ENCODE measurements at places on chromosomes 4 and X. TPM values are rescaled to one million over a fixed set of nuclear protein-coding genes. Genes with fewer than 3 reads are reported as not detected.

DNA sequence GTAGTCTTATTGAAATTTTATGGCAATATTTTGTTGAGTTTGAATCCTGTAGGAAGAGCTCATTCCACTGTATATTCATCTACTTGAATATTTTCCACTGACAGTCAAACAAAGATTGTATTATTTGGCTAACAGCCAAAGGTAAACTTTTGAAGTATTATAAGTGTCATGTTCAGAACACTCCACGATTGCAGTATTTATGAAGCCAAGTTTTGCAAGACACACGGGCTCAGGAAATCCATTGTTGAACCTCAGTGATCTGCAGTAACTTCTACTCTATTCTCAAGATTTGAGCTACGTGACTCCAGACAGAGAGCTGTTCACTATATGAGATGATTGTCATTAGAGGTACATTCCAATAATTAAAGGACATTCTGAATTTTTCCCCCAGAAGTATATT lies 302.7 kb upstream of the ADGRL3 start:
- H3K4me3 ChIP-seq, result no peak overlapping the region
- H3K27ac ChIP-seq, result no peak overlapping the region
- H3K4me1 ChIP-seq, result no peaks in the 10 kb centered on the region

DNA sequence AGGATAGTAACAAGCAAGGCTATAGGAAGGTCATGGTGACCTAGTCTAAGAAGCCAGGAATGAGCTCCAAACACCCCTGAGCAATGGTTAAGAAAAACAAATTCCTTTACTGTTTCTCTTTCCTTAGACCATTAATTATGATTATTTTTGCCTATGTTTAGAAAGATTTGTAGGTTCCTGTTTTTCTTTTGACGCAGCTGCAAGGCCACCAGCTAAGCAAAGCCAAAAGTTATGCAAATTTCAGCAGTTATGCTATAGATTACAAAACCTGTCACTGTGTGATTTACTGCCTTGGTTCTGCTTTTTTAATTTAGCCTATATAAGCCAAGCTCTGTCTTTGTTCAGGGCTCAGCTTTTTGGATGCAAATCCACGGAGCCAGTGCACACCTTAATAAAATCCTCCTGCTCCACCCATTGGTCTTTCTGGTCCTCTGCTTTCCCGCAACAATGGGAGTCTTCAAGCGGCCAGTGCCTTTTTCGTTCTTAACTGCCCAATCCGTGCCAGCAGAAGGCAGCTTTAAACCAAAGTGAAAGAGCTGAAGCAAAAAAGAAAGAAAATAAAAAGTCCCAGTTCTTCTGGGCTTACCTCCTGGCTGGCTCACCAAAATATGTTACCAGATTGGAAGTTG lies 1.4 kb upstream of the CEP135 start:
- H3K36me3 ChIP-seq, result no peaks in the 10 kb centered on the region
- H3K4me1 ChIP-seq, result 0 out of 2 replicates have a peak, but pooled peaks cover 10% of the 10 kb centered on the region
- H3K27me3 ChIP-seq, result no peaks in the 10 kb centered on the region
- no peak for DNase-seq

- H3K27ac ChIP-seq, result no peak overlapping the region
- no peak overlapping the region for H3K4me3 ChIP-seq
- no peaks in the 10 kb centered on the region for H3K4me1 ChIP-seq
- DNase-seq, result no peak
These were observed 107.0 kb downstream of the NDST3 start for GRCh38 chr4:118141240-118141639.

DNA sequence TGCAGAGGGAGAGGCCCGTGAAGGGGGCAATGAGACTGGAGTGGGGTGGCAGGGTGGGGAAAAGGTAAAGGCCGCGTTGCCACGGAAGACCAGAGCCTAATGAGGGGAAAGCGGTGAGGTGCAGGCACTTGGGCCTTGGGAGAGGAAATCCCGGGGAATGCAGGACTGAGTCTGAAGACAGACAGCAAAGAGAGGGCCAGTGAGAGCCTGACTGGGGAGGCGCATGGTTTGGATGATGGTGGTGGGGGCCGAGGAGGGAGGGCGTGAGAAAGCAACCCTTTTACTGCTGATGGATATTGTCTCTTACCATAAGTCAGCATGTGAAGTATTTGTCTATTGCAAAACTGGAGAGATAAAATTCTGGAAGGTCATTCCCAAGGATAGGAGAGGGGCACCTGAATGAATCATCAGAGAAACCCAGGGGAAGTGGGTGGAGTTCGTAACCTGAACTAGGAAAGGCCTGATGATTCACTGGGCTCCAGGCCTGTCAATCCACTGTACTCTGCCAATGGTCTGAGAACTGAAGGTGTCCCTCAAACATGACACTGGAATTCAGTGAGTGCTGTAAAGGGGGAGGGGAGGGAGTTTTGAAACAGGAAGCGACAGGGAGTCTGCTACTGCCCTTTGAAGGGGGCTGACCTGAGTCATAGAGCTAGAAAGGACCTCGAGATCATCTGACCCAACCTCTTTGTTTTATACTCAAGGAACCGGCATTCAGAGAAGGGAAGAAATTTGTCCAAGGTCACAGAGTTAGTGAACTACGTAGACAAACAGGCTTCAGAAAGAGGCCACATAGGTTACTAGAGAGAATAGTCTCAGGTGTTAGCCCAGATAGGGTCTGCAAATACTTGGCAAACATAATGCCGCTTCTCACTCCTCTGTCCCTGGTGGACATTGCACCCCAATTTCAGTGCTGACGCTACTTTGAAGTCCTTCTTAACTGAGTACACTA lies 52.2 kb downstream of the NALF2 start:
- H3K27ac ChIP-seq, result peak overlapping the region; percentile 89
- peak; percentile 84 for DNase-seq
- no peaks in the 10 kb centered on the region for H3K36me3 ChIP-seq

DNA sequence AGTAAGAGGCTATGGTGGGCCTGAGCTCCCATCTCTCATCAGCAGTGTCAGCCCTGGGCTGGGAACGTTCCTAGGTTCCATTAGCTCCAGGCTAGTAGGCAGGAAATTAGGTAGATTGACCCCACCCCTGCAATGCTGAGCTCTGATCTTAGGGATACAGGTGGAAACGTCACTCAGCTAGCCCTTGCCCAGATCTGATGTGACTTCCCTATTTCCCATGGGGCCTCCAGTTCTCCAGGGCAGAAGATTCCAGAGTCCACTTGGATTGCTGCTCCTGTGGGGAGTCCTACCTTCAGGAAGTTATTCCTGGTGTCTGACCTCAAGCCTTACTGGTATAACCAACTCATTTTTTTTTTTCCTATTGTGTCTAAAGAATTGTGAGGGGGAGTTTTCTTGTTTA lies 81.1 kb downstream of the EFNB1 start:
- H3K27ac ChIP-seq, result no peak overlapping the region
- H3K4me3 ChIP-seq, result no peak overlapping the region
- DNase-seq, result no peak
- no peaks in the 10 kb centered on the region for H3K27me3 ChIP-seq
- H3K4me1 ChIP-seq, result no peaks in the 10 kb centered on the region

- no peaks in the 10 kb centered on the region for H3K36me3 ChIP-seq
- H3K4me1 ChIP-seq, result no peaks in the 10 kb centered on the region
- no peak overlapping the region for H3K4me3 ChIP-seq
- DNase-seq, result no peak
- no peaks in the 10 kb centered on the region for H3K27me3 ChIP-seq
- no peak overlapping the region for H3K27ac ChIP-seq
These were observed 753.3 kb downstream of the ADGRL3 start for GRCh38 chr4:61953386-61953785.

- no peaks in the 10 kb centered on the region for H3K27me3 ChIP-seq
- H3K36me3 ChIP-seq, result no peaks in the 10 kb centered on the region
- H3K4me3 ChIP-seq, result no peak overlapping the region
- H3K27ac ChIP-seq, result no peak overlapping the region
- no peaks in the 10 kb centered on the region for H3K4me1 ChIP-seq
These were observed 15.0 kb upstream of the DUSP9 start for GRCh38 chrX:153631907-153632594.

GRCh38 chr4:9925750-9926439 lies 95.4 kb downstream of the SLC2A9 start:
- H3K27me3 ChIP-seq, result no peaks in the 10 kb centered on the region
- H3K27ac ChIP-seq, result peak overlapping the region; percentile 25
- no peaks in the 10 kb centered on the region for H3K36me3 ChIP-seq
- no peak overlapping the region for H3K4me3 ChIP-seq
- no peaks in the 10 kb centered on the region for H3K4me1 ChIP-seq

DNA sequence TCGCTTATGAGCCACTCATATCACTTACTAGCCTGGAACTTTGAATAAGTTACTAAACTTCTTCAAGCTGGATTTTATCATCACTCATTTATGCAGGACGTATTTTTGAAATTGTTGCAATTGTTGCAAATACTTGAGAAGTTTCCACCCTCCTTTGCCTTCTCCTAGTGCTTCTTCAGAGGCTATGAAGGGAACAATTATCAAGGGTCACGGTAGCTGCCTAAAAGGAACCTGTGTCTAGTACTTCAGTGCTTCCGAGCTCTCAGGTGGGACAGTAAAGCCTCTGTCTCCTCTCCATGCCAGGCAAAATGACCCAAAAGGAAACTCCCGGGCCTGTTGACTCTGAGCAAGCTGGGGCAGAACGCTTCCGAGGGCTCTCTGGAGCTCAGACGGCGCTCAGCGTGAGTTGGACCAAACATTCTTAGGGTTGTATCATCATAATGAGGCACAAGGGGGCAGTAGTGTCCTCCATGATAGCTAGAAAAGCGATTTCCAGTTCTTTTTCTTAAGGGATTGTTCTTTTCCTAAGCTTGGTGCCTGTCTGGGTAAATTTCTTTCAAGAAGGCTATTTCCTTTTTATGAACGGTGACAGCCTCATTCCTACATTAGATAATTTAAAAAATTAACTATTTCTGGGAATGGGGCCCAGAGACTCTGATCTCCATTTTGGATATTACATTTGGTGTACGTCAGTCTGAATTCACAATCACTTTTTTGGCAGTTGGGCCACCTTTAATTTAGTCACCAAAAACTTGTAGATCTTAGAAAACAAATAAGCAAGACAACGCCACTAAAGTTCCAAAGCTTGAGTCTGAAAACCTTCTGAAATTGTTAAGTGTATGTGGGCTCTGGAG lies 73.1 kb downstream of the PACRGL start:
- no peaks in the 10 kb centered on the region for H3K27me3 ChIP-seq
- no peak overlapping the region for H3K27ac ChIP-seq
- H3K4me1 ChIP-seq, result no peaks in the 10 kb centered on the region
- peak; percentile 55 for DNase-seq
- H3K4me3 ChIP-seq, result no peak overlapping the region
- no peaks in the 10 kb centered on the region for H3K36me3 ChIP-seq

- no peak overlapping the region for H3K4me3 ChIP-seq
- H3K27ac ChIP-seq, result no peak overlapping the region
- no peak for DNase-seq
- no peaks in the 10 kb centered on the region for H3K27me3 ChIP-seq
- no peaks in the 10 kb centered on the region for H3K36me3 ChIP-seq
These were observed 344.2 kb downstream of the MAPK10 start for GRCh38 chr4:86015412-86016350.

DNA sequence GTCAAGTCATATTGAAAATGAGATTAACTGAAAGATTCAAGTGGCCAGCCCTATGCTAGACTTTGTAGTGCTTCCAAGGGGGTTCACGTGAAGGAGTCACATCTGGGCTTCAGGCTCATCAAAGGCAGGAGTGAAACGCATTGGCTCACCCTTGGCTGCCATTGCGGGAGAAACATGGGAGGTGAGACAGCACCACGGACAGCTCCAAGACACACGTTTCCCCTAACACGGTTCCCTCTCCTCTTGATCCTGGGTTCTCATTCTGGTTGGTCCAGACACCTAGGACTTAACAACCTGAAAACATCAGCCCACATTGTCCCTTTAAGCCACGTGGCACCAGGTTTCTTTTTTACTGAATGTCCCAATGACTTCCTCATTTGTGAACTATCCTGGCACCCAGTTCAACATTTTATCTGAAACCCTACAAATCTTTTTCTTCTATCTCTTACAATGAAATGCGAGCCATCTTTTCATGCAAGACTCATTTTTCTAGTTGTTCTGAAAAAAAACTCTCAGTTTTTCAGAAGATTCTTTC lies 279.0 kb upstream of the VCX3A start:
- H3K36me3 ChIP-seq, result no peaks in the 10 kb centered on the region
- H3K4me3 ChIP-seq, result no peak overlapping the region
- peak; percentile 6 for DNase-seq
- no peaks in the 10 kb centered on the region for H3K4me1 ChIP-seq

GRCh38 chr4:150139297-150139865 lies 61.1 kb downstream of the DCLK2 start:
- no peaks in the 10 kb centered on the region for H3K36me3 ChIP-seq
- no peak overlapping the region for H3K4me3 ChIP-seq
- DNase-seq, result no peak
- no peaks in the 10 kb centered on the region for H3K4me1 ChIP-seq
- no peak overlapping the region for H3K27ac ChIP-seq

DNA sequence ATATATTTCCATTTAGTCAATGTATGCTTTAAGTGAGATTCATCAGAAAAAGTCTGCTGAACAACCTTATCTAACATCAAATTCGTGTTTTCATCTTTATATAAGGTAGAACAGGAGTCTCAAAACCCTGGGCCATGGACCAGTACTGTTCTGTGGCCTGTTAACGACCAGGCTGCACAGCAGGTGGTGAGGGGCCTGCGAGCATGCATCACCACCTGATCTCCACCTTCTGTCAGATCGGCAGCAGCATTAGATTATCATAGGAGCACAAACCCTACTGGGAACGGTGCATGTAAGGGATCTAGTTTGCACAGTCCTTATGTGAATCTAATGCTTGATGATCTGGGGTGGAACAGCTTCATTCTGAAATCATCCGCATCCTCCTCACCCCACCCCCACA lies 3.2 kb downstream of the CTSO start:
- H3K36me3 ChIP-seq, result no peaks in the 10 kb centered on the region
- H3K4me3 ChIP-seq, result no peak overlapping the region
- no peaks in the 10 kb centered on the region for H3K27me3 ChIP-seq

GRCh38 chr4:144734522-144734921 lies 88.6 kb downstream of the HHIP start:
- no peak for DNase-seq
- H3K36me3 ChIP-seq, result no peaks in the 10 kb centered on the region
- no peaks in the 10 kb centered on the region for H3K4me1 ChIP-seq

GRCh38 chr4:153585026-153585425 lies 99.1 kb upstream of the TLR2 start:
- H3K27me3 ChIP-seq, result no peaks in the 10 kb centered on the region
- H3K4me3 ChIP-seq, result no peak overlapping the region
- H3K36me3 ChIP-seq, result no peaks in the 10 kb centered on the region
- no peak for DNase-seq

DNA sequence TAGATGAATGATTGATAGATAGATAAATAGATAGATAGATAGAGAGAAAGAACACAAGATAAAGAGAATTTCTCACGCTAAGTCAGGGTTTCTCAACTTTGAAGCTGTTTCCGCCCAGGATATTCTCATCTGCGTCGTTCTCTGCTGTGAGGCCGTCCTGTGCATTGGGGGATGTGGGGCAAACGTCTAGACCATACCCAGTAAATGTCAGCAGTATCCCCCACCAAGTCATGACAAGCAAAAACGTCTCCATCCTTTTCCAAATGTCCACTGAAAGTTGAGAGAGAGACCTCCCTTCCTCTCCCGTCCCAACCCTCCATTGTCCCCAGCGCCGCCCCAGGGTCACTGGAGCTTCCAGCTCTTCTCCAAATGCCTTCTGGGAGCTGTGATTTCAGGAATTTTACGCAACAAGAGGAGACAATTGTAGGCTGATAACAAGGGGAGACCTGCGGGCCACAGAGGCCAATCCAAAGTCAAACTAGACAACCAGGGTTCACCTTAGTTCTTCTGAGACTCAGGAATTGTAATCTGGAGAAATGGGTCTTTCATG lies 8.9 kb upstream of the CRLF2 start:
- H3K27me3 ChIP-seq, result no peaks in the 10 kb centered on the region
- H3K27ac ChIP-seq, result no peak overlapping the region
- no peaks in the 10 kb centered on the region for H3K36me3 ChIP-seq
- no peaks in the 10 kb centered on the region for H3K4me1 ChIP-seq

Gene NCAPG
- 54.0 TPM for total RNA-seq

Gene UCP1
- 0.51 TPM for total RNA-seq

Gene YY2
- 3.9 TPM for total RNA-seq

Gene DCAF8L1
- total RNA-seq, result not detected

Gene HSFX1
- total RNA-seq, result 0.37 TPM
